Spleen (tissue), 13 donors: ENCODE measurements at places on chromosomes 4 and X. TPM values are rescaled to one million over a fixed set of nuclear protein-coding genes. Genes with fewer than 3 reads are reported as not detected.

DNA sequence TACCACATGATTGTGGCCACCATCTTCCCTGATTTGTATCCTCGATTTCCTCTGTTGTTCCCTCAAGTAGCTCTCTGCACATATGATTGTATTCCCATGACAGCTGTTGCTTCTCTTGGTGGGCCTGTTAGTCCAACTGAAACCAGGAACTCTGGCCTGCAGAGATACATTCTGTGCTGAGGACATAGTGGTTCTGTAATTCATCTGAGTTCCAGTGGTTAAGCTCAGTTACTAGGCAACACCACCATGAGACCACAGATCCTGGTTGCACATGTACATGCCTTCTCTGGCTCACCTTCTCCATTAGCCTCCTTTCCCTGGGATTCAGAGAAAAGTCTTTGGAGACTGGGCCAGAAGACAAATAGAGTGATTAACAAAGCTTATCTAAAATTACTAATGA lies 172.1 kb upstream of the SLC7A11 start:
- DNase-seq: no peak

- no peak for DNase-seq
These were observed 137.1 kb downstream of the AMELX start for GRCh38 chrX:11430271-11430670.

DNA sequence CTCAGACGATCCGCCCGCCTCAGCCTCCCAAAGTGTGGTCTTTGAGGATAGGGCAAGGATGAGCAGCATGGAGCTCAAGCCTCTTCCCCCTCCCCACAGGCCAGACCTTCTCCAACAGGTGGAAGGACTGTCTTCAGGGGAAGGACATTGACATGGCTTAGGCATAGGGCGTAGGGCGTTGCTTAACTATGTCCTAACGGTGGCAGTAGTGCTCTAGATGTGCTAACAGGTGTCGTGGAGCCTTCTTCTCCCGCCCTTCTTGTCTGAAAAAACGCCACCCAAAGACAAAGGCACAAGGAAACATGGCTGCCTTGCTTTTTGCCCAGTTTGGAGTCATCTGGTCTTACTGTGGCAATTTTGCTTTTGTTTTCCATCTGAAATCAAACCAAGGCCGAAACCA lies 219.8 kb downstream of the OR13H1 start:
- DNase-seq: peak; percentile 79

GRCh38 chr4:113773014-113773413 lies 11.5 kb upstream of the CAMK2D start:
- DNase-seq: no peak

GRCh38 chrX:66902081-66902480 lies 263.2 kb upstream of the EDA2R start:
- DNase-seq: no peak

- DNase-seq: no peak
These were observed 169.8 kb upstream of the JADE1 start for GRCh38 chr4:128639541-128640270.

DNA sequence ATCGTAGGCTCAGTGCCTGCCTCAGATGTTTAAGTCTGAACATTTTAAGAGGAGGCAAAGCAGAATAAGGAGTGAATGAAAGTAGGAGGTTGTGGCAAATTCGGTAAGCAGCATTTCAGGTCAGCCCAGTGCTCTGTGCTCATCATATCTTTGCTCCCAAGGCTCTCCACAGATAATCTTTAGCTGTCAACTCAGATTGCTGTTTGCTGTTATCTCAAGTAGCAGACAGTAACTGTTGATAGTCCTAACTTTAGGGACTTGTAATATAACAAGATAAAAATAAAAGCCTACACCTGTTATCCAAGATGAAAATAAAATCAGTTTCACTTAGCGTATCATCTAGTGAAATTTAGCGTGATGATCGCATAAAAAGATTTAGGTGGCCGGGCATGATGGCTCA lies 18.6 kb upstream of the CLTRN start:
- no peak for DNase-seq

- no peak for DNase-seq
These were observed 3.0 kb downstream of the ZIC3 start for GRCh38 chrX:137568741-137569469.

DNA sequence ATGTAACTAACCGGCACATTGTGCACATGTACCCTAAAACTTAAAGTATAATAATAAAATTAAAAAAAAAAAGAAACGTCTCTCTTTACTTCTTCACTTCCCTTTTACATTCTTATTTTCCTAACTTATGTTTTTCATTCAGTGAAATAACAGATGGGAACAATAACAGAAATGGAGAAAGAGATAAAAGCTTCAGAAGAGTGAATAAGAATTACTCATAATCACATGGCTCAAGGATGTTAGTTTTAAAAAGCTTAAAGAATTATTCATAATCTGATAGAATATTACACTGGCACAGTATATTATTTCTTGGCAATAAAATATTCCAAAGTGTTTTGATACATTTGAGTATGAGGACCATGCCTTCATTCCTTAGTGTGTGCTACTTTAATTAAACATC lies 175.6 kb downstream of the COL25A1 start:
- no peak for DNase-seq

Gene ZCCHC12
- total RNA-seq: not detected

Gene XAGE2
- total RNA-seq: not detected

Gene ANKRD37
- total RNA-seq: 8.0 TPM

Gene MAGEA1
- total RNA-seq: not detected

Gene TMEM35A
- 1.0 TPM for total RNA-seq

Gene ARMCX2
- total RNA-seq: 42.8 TPM
